CD4-positive, alpha-beta T cell treated with Interleukin-1 beta for 1 hour (primary cell): ENCODE measurements at places on chromosomes 12 and 14.

DNA sequence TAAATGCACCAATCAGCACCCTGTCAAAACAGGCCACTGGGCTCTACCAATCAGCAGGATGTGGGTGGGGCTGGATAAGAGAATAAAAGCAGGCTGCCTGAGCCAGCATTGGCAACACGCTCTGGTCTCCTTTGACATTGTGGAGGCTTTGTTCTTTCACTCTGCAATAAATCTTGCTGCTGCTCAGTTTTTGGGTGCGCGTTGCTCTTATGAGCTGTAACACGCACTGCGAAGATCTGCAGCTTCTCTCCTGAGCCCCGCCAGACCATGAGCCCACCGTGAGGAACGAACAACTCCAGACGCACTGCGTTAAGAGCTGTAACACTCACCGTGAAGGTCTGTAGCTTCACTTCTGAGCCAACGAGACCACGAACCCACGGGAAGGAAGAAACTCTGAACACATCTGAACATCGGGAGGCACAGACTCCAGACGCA, 8.4 kb upstream of the PIANP start:
- DNase-seq: peak; percentile 82

- DNase-seq: no peak
Measured at GRCh38 chr12:89552376-89552775, 26.5 kb upstream of the POC1B start.

DNA sequence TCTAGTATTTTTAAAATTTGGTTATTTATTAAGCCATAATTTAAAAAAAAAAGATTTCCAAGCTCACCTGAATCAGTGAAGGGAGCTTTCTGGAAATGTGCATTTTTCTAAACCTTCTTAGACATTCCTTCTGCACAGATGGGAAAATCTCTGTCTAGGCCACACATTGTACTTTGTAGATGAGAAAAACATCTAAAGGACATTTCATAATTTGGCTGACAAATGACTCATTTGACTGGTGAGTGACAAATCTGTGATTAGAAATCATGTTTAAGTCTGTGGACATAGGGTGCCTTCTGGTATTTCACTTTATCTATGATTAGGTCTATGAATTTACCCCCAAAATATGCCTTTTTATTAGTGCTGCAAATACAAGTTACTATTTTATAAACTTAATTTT, 1044.9 kb upstream of the FLRT2 start:
- DNase-seq: no peak

DNA sequence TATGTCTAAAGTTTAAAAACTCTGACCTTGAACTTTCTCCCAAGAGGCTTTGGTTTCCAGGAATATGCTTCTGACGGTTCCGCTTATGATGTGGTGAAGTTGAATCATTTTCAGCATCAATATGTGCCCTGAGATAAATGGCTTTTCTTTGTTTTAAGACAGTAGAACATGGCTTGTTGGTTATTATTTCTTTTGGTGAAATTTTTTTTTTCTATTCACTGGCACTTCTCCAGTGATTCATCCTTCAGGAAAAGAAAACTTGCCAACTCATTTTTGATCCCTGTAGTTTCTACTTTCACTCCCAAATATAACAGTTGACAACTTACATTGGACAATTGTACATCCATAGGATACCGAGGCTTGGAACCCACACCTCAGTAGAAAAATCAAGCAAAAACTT, 1301.2 kb upstream of the FLRT2 start:
- no peak for DNase-seq

GRCh38 chr12:62681306-62681705, 214.7 kb downstream of the MON2 start:
- no peak for DNase-seq

DNA sequence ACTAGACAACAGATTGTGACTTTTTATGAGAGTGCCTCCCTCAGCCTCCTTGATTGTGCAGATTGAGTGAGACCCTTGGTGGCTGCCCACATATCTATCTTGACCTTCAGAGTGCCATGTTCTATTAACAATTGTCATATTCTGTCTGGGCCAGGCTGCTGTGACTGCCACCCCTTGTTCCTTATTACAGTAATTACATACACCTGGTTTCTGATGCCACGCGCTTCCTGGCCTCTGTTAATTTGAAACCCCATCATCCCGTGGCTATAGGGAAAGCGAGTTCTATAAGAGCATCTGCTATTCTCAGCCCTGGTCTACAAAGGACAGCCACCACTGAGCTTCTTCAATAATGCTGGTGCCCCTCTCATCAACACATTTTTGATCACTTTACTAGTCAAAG, 228.7 kb downstream of the PCNX1 start:
- no peak for DNase-seq
